ENCODE measurements at places on chromosomes 16 and 17.

DNA sequence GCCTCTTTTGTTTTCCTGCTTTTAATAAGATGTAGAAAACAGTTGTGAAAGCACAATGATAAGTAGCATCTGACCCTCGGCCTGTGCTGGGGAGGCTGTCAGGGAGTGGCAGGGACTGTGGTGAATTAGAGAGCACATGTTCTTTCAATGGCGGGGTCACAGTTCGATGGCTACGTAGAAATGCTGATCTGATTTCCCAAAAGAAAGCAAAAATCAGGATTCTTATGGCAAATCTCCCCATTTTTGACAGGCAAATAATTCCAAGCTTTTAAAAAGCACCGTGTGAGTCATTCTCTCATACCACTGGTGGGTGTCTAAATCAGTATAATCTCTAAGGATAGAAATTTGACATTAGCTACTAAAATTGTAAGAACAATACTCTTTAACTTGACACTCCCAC lies 4.2 kb upstream of the MAPK7 start:
- DNase-seq = no peak

- DNase-seq = no peak
Measured at GRCh38 chr17:78737332-78737731, 44.7 kb downstream of the CYTH1 start.

GRCh38 chr16:49021136-49021535 lies 260.5 kb downstream of the CBLN1 start:
- DNase-seq = no peak

DNA sequence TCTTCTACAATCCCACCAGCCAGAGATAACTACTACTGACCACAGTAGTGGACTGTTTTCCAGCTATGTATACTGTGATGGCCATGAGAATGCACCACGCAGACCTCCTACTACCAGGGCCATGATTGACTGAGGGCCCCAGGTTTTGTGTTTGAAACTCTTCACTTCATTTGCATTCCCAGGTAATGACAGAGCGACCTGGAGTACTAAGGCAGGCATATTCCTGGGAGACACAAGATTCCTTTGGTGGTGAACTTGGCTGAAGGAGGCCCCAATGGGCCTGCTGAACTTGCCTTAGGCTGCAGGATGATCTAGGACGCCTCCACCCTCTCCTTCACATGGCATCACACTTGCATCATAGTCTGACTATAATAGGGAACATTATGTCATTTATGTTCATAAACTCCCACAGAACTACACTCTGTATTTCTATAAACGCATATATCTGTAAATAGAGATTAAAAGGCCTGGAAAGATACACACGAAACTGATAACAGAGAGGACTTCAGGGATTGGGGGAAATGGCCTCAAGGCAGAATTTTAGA lies 30.4 kb downstream of the CLEC19A start:
- DNase-seq = no peak

DNA sequence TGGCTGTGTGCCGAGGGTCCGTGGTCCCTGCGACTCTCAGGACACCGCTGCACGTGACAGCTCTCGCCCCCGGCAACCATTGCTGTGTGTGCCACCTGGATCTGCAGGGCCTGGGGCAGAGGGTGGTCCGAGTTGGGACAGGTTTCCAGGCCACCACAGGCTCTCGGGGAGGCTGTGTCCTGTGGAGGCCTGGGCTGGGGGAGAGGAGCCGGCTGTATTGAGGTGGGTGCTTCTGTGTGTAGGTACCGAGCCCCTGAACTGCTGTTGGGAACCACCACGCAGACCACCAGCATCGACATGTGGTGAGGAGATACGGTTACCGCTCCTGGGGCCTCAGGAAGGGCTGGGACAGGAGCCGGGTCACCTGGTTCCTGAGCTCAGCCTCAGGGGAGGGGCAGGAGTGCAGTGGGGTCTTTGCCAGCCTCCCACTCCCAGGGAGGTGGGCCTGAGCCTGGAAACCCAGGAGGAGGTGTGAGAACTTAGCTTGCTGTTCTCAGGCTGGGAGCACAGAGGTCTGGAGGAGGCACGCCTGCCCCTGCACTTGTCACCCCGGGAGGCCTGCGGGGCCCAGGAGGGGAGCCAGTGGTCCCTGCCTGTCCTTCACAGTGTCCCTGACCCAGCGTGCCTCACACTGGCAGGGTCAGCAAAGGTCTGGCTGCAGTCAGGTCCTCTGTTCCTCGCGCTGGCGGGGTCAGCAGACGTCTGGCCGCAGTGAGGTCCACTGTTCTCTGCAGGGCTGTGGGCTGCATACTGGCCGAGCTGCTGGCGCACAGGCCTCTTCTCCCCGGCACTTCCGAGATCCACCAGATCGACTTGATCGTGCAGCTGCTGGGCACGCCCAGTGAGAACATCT lies 7.3 kb downstream of the SPATA2L start:
- DNase-seq = no peak

DNA sequence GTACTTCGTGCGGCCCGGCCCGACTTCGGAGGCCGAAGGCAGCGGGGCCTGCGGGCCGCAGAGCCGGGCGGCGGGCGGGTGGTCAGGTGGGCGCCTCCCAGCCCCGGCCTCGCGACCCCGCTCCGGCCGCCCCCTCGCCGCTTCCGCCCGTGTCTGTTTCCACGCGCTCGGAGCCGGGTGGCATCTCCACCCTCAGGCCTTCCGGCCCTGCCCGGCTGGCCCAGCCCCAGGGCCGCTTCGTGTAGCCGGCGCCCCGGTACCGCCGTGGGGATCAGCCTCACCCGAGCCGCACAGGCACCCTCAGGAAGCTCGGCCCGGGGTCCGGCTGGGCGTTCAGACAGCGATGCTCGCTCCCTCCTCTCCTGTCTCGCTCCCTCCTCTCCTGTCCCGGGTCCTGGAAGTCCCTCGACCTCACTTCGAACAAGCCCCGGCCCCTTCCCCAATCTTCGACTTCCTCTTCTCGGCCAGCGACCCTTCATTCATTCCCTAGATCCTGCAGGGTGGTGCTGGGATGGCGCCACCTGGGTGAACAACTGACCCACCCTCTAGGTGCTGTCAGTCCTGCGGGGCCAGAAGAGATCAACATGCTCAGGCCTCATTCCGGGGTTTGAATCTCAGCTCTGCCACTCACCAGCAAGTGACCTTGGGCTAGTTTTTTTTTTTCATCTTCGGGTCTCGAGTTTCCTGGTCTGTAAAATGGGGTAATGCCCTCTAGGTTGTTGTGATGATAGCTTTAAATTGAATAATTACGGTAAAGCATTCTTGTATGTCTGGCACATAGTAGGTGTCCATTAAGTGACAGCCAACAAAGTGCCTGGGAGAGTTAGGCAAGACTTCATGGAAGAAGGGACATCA lies 610 bp downstream of the VPS4A start:
- DNase-seq = no peak

- no peak for DNase-seq
Measured at GRCh38 chr16:67207249-67208091, 8.5 kb downstream of the ELMO3 start.

GRCh38 chr17:40198576-40198975 lies 20.5 kb upstream of the WIPF2 start:
- DNase-seq = no peak

- no peak for DNase-seq
Measured at GRCh38 chr17:57004944-57005579, 27.1 kb downstream of the SCPEP1 start.

DNA sequence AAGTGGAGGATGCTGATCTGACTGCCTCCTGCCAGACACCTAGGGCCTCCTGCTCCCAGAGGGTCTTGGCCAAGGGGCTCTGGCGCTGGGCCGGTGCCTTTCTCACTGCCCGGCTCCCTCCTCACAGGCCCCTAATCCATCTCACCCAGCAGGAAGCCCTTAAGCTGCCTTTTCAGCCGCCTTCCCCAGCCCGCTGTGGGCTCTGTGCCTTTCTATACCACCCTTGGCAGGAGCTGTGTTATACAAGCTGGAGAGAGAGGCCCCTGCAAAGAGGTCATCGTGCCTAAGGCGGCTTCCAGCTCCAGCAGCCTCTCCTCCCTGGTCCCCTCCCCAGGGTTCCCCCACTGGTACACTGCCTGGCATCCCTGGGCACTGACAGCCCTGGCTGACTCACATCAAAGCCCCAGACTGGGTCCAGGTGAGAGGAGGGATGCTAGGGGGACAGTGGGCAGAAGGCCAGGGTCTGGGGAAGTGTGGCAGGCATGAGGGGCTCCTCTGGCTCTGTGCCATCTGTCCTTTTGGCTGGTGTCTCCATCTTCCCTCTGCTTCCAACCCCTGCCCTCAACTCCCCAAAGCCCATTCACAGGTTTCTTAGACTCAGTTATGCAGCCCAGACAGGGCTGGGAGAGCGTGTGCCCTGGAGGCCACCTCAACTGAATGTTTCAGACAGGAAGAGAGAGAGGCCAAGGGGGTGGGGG lies 15.3 kb upstream of the FZD2 start:
- DNase-seq = no peak

DNA sequence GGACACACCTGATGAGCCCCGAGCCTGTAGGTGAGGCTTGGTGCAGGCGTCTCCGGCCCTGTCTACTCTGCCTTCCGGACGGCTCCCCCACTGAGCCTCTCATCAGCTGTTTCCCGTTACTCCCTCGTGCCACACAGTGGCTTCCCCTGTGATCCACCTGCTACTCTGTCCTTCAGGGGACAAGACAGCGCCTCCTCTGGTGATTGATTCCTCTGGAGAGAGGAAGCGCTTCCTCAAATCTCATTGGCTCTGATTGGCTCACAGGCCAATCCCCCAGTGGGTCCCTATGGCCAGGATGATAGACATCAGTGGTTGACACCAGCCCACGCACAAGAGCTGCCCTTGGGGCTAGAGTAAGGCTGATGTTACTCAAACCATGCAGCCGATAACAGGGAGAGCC lies 24.0 kb downstream of the RNF213 start:
- DNase-seq = no peak

DNA sequence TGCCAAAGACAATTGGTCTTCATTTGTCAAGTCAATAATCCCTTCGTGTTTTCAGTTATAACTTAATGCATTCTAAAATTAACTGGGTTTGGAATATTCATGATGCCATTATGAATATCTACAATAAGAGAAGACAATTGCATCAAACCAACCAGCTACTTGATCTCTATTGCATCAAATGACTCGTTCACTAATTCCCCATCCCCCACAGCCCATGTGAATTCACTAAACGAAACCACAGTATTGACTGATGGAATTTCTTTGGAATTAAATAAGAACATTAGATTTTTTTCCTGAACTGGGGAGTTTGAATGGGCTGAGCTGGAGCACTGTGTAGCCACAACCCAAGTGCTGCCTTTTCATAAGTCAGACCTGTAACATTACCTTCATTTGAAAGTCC lies 65.3 kb downstream of the HS3ST3B1 start:
- DNase-seq = no peak

- no peak for DNase-seq
Measured at GRCh38 chr17:61970030-61970429, 42.2 kb upstream of the INTS2 start.

DNA sequence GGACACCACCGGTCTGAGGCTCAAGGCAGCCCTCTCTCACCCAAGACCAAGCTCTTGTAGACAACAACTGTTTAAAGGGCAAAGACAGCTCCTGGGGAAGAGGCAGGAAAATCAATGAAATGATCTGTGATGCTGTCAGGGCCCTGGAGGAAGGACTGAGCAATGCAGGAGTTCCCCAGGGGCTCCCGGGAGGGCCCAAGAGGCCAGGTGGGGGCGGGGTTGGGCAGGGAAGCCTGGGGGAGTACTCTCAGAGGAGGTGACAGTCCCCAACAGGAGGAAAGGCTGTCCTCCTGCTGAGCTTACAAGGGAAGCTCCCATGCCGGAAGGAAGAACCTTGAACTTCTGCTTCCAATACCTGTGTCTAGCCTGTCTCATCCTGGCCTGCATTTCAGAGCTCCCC lies 8.3 kb upstream of the NOS2 start:
- DNase-seq = no peak

- no peak for DNase-seq
Measured at GRCh38 chr16:85978291-85978775, 79.4 kb downstream of the IRF8 start.

- DNase-seq = no peak
Measured at GRCh38 chr17:57051886-57052361, 33.1 kb upstream of the AKAP1 start.

- no peak for DNase-seq
Measured at GRCh38 chr16:54080524-54081008, 206.0 kb downstream of the IRX3 start.

DNA sequence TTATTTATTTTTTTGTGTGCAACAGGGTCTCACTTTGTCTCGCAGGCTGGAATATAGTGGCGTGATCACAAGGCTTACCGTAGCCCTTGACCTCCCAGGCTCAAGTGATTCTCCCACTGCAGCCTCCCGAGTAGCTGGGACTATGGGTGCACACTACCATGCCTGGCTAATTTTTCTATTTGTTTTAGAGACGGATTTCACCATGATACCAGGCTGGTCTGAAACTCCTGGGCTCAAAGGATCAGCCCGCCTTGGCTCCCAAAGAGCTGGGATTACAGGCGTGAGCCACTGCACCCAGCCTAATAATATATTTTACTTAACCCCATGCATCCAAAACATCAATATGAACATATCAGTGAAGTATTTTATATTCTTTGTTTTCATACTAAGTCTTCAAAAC lies 2.0 kb downstream of the CCDC200 start:
- DNase-seq = no peak

DNA sequence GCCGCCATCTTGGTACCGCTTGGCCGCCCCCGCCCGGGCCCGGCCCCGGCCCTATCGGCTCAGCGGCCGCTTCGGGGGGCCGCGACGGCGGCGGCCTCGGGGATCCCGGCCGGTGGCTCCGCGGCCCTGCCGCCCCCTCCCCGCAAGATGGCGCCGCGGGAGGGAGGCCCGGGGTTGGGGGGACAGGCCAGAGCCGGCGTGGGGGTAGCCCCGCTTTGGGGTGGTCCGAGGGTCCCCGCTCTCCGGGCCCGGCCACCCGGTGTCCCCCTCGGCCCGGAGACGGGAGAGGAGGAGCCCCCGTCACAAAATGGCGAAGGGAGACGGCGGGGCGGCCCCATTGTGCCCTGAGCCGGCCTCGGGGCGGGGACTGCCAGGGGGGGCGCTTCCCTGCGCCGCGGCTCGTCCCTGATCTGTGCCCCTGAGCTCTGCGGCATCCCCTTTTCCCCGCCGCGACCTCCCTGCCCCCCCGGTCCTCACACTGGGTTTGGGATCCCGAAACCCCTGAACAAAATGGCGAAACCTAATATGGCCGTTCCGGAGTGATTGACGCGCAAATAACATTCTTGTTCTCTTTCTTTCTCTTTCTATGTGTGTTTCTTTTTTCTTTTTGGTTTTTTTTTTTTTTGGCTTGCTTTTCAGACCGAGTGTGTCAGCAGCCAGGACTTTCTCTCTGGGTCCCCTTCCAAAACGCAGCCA lies 986 bp downstream of the HAPSTR1 start:
- DNase-seq = peak; percentile 14

DNA sequence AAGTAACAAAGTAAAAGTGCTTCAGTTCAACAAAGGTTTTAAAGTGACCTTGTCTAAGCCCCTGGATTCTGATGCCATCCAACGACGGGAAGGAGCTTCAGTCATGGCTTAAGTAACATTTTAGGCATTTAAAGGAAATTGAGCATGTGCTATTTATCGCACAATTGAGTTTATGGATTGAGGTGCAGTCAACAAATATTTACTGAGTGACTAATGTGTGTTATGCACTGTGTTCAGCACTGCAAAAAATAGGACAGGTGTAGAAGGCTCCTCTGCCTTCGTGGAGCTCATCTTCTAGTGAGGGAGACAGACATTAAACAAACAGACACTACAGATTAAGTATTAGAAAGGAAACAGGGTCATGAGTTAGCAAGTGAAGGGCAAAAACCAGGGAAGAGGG lies 12.5 kb downstream of the TMIGD1 start:
- DNase-seq = no peak

GRCh38 chr16:69834807-69835466 lies 72.8 kb downstream of the WWP2 start:
- DNase-seq = no peak
